ENCODE measurements at places on chromosomes 4 and X. TPM values are rescaled to one million over a fixed set of nuclear protein-coding genes. Genes with fewer than 3 reads are reported as not detected.

SASH3 gene
- 286 TPM for total RNA-seq

DNA sequence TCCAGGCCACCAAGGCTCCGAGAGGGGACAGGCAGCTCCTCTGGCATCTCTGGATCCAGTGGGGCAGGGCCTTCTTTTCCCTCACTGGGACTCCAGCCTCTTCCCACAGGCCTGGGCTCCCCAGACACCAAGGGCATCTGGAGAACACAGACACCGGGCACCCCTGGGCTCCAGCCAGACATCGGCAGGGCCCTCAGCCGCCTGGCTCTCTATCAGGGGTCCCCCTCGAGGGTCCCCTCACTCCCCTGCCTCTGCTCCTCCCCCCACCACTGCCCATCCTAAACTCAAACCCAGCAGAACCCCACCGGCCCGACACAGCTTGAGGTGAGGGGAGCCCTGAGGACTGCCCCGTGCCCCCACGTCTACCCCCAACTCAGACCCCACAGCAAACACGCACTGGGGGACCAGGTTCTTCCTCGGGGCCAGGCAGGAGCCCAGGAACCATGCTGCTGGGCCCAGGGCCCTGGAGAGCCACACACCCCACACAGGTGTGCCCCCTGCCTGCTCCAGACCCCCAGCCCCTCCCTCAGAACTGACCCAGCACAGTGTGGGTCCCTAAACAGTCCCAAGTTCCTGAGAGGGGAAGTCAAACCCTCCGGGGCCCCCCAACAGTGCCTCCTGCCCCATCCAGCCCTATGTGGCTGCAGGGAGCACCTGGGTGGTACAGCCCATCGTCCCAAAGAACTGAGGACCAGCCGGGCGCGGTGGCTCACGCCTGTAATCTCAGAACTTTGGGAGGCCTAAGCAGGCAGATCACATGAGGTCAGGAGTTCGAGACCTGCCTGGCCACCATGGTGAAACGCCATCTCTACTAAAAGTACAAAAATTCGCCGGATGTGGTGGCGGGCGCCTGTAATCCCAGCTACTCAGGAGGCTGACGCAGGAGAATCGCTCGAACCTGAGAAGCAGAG is 86.8 kb downstream of the FAM53A start:
- DNase-seq: no peak

HERC5 gene
- total RNA-seq: 30.2 TPM

DNA sequence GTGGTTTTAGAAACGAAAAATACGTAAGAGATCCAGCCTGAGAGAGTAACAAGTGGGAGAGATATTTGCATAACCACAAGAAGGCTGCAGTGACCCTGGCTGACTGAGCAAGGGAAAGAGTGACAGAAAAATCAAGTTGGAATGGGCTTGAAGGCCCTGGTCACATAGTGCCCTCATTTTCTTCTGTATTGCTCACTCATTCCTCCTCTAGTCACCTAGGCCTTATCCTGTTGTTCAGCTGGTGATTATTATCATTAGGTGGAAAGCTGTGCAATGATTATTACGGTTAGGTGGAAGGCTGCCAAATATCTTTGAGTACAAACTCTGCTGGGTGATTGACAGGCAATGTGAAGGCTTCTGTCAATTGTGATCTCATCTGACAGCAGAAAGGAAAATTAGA is 2384.1 kb downstream of the PCDH7 start:
- DNase-seq: no peak

DNA sequence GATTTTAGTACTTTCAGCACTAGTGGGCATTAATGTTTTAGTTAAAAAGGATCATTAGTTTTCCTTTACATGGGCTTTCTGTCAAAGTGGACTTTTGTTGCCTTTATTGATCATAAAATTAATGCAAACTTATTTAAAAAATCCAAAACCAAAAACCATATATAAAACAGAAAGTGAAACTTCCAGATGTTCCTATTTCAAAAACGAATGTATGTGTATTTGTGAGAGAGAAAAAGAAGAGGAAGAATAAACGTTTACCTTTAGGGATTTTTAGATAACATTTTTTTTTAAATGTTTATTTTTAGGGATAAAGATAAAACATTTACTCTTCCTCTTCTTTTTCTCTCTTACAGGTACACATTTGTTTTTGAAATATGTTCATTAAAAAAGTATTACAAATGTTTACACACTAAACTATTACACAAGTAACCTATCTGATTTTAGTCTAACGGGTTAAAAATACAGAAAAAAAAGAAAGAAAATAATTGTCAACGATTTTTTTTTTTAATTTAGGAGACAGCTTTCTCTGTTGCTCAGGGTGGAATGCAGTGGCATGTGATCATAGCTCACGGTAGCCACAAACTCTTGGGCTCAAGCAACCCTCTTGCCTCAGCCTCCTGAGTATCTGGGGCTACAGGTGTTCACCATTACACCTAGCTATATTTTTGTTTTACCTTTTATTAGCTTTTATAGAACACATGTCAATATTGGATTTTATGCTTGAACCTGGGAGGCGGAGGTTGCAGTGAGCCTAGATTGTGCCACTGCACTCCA is 16.8 kb upstream of the COX18 start:
- no peak for DNase-seq

GRCh38 chrX:72316408-72317110 is 10.8 kb upstream of the CITED1 start:
- no peak for DNase-seq

- no peak for DNase-seq
These were observed 50.6 kb upstream of the ANKRD17 start for GRCh38 chr4:73309211-73309610.

GRCh38 chrX:44451056-44451455 is 91.6 kb downstream of the FUNDC1 start:
- DNase-seq: no peak

GRCh38 chr4:118354913-118355312 is 2.1 kb upstream of the PRSS12 start:
- no peak for DNase-seq

CENPU gene
- total RNA-seq: 59.1 TPM

DNA sequence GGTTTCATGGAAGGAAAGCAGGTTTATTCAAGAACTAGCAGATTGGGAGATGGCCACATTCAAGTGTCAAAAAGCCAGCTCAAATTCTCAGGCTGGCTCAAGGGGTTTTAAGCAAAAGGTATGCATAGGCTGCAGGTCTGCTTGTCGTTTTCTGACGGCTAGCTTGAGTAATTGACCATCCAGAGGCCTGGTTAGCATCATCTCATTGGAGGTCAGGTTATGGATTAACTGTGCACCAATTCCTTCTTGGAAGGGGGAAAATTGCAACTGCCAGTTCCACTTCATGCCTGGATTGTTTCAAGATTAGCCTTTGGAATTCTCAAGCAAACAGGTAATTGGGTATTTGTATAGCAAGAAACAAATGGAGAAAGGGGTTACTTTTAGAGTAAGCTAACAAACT is 62.1 kb downstream of the FUNDC1 start:
- no peak for DNase-seq

GRCh38 chr4:38785901-38786402 is 3.2 kb upstream of the TLR10 start:
- no peak for DNase-seq

UGT2B11 gene
- not detected for total RNA-seq

DNA sequence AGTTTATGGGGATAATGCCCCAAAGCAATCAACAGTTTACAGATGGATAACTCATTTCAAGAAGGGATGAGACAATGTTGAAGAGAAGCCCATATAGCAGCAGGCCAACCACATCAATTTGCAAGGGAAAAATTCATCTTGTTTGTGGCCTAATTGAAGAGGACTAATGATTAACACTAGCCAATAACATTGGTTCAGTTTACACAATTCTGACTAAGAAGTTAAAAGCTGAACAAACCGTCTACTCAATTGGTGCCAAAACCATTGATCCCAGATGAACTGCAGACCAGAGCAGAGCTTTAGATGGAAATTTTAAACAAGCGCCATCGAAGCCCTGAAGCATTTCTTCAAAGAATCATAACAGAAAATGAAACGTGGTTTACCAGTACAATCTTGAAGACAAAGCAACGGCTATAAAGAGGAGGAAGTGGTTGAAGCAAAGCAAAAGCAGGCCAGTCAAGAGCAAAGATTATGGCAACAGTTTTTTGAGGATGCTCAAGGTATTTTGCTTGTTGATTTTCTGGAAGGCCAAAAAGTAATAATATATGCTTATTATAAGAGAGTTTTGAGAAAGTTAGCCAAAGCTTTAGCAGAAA is 20.5 kb upstream of the BLTP1 start:
- peak; percentile 33 for DNase-seq

DNA sequence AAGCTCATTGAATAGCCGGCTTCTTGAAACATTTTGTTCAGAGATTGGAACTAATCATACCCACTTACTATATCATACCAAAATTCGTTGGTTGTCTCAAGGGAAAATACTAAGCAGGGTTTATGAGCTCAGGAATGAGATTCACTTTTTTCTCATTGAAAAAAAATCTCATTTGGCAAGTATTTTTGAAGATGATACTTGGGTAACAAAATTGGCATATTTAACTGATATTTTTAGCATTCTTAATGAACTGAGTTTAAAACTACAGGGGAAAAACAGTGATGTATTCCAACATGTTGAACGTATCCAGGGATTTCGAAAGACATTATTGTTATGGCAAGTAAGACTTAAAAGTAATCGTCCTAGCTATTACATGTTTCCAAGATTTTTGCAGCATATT is 6.4 kb downstream of the FAM200B start:
- no peak for DNase-seq

WAS gene
- total RNA-seq: 164 TPM

DNA sequence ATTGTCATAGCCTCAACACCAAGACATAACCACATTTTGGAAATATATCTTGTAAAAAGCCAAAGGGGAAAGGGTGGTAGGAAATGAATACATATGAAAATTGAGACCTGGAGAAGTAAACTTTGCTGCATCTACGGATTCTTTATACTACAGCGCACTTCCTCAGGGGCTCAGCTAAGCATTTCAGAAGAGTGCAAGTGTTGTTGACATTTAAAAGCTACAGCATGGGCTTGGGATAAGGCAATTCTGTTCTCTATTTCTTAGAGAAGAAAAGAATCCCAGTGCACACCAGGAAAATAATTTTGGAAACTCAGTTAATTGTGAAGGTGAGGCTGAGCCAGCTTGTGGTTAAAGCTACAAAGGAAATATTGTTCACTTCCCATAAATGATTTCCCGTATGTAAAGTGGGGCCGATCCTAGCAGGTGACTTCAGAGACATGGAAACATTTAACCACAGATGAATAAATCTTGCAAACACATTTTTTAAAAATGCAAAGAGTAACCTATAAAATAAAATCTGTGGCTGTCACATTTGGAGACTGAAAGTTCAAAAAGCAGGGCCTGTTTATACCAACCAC is 12.6 kb upstream of the GBA3 start:
- DNase-seq: no peak

- no peak for DNase-seq
These were observed 59.5 kb upstream of the PPP2R3B start for GRCh38 chrX:446245-446644.

- DNase-seq: no peak
These were observed 308.9 kb downstream of the GLUD2 start for GRCh38 chrX:121356139-121356849.

DNA sequence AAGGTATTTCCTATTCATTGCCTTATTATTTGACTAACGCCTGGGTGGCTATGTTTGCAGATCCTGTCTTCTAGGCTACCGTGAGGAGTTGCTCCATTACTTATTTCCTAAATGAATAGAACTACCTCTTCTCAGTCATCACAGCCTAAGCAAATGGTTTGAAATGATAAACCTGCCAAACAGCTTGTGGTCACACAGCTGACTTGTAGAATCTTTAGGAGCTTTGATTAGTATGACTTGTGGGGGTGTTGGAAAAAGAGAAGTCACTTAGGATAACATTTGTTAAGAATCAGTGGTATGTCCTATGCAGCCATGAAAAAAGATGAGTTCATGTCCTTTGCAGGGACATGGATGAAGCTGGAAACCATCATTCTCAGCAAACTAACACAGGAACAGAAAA is 169.3 kb downstream of the PPARGC1A start:
- no peak for DNase-seq

SAGE1 gene
- not detected for total RNA-seq

GRCh38 chr4:70654605-70655011 is 11.7 kb downstream of the JCHAIN start:
- DNase-seq: no peak

DNA sequence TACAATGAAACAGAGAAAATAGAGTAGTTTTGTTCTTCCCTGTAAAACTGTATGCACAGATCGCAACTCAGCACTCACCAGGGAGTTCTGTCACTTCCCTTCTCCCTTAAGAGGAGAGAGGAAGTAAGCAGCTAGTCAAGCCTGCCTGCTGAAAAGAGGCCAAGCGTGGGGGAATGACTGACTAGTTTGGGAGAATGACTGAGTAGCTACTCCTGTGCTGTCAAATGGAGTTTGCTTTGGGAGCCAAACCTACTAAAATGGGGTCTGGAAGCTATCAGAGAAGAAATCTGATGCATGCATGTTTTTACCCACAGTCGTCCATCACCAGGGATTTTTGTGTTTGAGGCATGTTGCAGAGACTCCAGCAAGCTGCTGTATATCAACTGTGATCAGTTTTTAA is 54.6 kb upstream of the LHFPL1 start:
- no peak for DNase-seq

MTTP gene
- total RNA-seq: 0.58 TPM

MXD4 gene
- total RNA-seq: 6.9 TPM

- no peak for DNase-seq
These were observed 100.3 kb upstream of the FAT1 start for GRCh38 chr4:186823989-186824388.

TRPC3 gene
- 0.50 TPM for total RNA-seq

MAGEC1 gene
- total RNA-seq: not detected
